ENCODE measurements at places on chromosomes 16 and 17.

DNA sequence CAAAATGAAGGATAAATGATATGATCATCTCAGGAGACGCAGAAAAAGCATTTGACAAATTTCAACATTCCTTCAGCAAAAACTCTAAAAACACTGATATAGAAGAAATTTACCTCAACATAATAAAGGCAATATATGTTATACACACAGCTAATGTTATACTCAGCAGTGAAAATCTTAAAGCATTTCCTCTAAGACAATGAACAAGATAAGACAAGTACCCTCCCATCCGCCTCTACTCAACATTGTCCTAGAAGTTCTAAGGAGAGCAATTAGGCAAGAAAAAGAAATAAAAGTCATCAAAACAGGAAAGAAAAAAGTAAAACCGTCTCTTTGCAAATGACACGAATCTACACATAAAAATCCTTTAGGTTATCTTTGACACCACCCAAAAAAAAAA, 1432.8 kb downstream of the CDH11 start:
- no peak for DNase-seq

DNA sequence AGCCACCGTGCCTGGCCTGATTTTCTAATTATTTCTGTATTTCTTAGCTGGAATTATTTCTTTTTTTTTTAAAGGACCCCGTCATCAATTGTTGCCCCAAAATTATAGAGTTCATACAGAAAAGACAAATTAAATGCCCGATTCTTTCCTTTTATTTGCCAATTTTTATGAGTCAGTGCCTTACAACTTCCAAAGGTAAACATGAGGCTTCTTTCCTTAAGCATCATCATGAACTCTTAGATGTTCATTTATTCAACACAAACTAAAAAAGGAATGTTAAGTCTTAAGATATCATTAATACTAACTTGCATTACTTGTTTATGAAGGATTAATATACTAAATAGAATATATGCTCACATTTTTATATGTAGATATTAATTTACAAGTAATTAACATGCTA, 7.2 kb upstream of the ARHGDIA start:
- DNase-seq = no peak

GRCh38 chr17:80196652-80197051, 23.5 kb downstream of the SGSH start:
- DNase-seq = no peak

GRCh38 chr16:47627721-47628120, 166.6 kb downstream of the PHKB start:
- peak; percentile 2 for DNase-seq

DNA sequence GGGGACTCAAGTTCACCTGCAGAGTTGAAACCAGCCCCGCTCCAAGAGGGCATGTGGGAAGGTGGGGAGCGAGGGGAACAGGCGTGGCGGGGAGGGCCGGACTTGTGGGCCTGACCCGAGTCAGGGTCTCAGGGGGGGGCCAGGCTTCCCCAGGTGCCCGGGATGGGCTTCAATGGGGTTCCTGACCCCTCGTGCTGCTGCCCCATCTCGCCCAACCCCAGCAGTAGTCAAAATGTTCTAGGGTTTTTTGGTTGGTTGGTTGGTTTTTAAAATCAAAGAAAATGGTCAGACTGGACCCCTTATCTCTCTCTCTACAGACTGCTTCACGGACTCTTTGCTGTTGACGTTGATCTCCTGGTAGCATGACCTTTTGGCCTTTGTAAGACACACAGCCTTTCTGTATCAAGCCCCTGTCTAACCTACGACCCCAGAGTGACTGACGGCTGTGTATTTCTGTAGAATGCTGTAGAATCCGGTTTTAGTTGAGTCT, 69.5 kb downstream of the AMFR start:
- no peak for DNase-seq

GRCh38 chr17:57425431-57425830, 169.1 kb downstream of the MSI2 start:
- no peak for DNase-seq

DNA sequence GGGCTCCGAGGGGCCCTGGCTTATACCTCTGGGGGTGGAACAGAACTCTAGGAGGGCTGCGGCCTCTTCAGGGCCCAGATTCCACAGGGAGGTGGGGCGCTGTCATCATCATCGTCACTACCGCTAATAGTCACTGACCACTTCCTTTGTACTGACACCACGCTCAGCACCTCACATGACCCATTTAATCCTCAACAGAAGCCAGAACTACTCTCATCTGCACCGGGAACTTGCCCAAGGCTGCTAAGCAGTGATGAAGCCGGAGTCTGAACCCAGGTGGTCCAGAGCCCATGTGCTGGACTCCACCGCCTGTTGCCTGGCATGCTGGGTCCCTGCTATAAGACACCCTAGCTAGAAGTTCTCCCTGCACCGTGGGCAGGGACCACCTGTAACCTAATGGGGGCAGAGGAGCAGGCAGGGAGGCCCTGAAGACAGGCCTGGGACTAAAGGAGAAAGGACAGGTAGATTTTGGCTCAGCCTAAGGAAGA, 12.0 kb downstream of the UNC13D start:
- DNase-seq = peak; percentile 33

GRCh38 chr17:77958716-77959125, 218 bp downstream of the TNRC6C start:
- no peak for DNase-seq

- no peak for DNase-seq
Measured at GRCh38 chr16:67284699-67285646, 5.6 kb downstream of the PLEKHG4 start.

GRCh38 chr16:10578474-10579316, 1.7 kb downstream of the EMP2 start:
- no peak for DNase-seq

- no peak for DNase-seq
Measured at GRCh38 chr16:84268291-84269040, 26.2 kb upstream of the WFDC1 start.

DNA sequence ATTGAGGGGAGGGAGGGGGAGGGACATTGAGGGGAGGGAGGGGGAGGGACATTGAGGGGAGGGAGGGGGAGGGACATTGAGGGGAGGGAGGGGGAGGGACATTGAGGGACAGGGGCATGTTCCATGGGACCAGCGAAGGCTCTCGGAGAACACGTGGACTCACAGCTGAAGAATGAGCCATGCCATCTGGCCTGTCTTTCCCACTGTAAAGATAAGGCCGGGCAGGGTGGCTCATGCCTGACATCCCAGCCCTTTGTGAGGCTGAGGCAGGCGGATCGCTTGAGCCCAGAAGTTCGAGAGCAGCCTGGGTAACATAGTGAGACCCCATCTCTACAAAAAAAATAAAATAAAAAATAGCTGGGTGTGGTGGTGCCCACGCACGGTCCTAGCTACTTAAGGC, 32.5 kb downstream of the RPH3AL start:
- DNase-seq = no peak

DNA sequence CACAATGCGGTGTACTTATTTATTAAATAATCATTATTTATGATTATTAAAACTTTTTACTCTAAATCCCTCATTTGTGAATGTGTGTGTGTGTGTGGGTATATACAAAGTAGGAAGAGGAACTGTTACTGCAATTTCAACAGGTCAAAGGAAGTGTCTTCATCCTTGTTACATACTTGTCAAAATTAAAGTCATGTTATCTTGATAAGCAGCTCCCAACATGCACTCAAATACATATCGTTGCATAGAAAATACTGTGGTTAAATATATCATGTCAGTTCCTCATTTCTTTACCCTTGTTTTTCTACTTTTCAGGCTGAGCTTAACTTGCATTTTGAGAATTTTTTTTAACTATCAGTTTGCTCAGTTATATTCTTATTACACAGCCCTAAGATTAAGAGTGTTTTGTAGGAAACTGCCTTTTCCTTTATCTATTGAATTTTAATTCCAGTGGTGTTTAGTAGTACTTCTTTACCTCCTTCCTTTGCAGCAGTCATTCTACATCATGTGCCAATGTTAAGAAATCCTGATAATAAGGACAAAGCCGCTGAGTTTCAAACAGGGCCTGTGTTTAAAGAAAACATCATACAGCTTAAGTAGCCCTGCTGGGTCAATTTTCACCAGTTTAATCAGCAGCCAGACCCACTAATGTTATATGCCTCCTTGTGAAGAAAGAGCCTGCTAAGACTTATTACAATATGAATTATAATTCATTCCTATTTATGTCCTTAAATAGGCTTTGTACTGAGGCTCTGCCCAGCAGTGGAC, 7.2 kb downstream of the EFCAB5 start:
- DNase-seq = no peak

DNA sequence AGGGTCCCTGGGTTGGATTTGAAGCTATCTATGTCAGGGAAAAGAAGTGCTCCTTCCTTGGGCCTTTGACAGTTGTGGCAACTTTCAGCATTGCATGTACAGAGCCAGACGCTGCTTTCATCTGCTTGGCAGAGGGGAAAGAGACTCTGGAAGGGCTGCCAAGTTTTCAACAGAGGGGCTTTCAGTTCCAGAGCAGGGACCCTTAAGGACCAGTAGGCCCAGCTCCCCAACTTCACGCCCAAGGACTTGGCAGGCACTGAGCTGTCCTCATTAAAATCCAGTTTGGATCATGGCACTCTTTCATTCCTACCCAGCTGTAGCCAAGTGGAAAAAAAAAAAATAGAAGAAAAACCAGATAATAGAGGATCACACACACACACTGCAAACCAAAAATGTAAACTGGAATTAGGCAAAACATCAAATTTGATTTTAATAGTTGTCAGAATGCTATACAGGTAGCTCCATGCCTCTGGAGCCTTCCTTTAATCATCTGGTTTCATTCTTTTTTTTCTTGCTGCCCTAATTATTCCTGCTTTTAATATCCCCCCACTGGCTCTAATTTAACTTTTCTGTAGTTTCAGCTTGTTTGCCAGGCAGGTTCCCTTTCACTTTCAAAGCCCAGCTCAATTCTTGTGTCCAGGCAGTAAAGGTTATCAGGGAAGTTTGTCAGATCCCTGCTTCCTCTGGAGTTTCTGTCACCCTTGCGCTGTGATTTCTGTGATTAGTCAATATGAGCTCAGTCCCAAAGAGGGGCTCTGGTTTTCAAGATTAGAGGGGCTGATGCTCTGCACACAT, 702.6 kb upstream of the CDH8 start:
- DNase-seq = no peak

GRCh38 chr17:5976251-5976650, 93.9 kb upstream of the WSCD1 start:
- no peak for DNase-seq

- peak; percentile 9 for DNase-seq
Measured at GRCh38 chr16:22291860-22292318, 5.3 kb upstream of the POLR3E start.

DNA sequence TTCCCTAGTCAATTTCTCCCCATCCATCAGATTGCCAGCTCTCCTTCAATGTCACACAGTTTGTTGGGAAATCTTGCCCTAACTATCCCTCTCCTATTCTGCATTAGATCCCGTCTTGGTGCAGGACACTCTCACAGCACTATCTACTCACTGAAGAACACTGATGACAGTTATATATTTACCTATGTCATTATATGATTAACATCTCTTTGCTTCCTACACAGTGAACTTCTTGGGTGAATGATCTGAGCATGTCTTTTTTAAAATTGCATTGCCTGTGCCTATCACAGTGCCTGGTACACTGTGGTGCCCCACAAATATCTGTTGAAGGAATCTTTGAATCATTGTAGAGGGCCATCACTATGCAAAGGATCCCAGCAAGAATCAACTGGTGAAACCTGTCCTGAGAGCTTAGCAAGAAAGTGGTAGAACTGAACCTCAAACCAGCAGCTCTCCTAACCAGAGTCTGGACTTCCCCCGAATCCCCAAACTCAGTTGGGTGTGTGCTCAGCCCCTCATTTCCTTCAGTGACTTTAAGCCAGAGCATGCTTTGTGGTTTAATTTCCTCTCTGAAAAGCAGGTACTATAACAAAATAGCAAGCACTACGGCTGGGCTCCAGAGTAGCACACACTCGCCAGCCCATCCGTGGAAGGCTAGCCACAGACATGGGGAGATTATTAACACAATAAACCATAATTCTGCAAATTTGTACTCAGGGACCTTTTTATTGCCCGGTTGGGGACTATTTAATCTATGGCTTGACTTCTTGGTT, 680.7 kb upstream of the SALL1 start:
- no peak for DNase-seq

Data from fibroblast of gingiva (primary cell).